DND-41 (cell line): ENCODE measurements at places on chromosomes 12 and 14.

GRCh38 chr14:21454843-21455544, 929 bp downstream of the CHD8 start:
- no peak for DNase-seq

DNA sequence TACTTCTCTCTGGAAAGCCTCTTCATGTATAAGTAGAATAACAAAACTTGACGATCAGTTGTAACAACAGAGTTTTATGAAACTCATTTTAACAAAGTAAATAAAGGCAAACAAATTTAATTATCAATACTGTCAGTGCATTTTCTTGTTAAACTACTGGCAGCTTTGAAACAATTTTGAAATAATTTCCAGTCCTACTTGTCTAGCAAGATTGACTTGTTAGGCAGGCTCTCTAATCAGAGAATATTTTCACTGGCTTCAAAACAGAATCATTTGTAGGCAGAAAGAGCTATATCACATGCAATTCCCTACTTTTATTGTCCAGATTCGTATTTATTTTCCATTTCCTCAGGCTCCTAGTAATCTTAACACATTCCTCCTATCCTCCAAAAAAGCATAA, 45.9 kb upstream of the SLC6A13 start:
- DNase-seq, result no peak

- DNase-seq, result no peak
Measured at GRCh38 chr12:105272814-105273416, 36.9 kb upstream of the APPL2 start.

DNA sequence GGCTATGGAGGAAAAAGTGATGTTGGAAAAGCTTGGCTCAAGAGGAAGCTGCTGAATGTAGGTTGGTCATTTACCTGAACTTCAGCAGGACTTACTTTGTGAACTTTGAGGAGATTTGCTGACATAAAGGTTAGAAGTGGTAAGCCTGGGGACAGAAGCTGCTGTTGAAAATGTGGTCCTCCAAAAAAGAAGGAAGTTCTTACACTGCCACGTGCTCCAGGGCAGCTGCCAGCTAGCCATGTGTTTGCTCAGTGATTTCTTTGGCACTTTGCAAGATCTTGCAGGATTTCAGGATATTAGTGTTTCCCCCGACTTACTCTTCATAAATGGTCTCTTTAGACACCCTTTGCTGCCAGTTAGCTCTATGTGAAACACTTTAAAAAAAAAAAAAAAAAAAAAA, 14.8 kb upstream of the DYRK2 start:
- no peak for DNase-seq

GRCh38 chr12:55929306-55929791, 1.6 kb upstream of the DGKA start:
- DNase-seq, result peak; percentile 99

DNA sequence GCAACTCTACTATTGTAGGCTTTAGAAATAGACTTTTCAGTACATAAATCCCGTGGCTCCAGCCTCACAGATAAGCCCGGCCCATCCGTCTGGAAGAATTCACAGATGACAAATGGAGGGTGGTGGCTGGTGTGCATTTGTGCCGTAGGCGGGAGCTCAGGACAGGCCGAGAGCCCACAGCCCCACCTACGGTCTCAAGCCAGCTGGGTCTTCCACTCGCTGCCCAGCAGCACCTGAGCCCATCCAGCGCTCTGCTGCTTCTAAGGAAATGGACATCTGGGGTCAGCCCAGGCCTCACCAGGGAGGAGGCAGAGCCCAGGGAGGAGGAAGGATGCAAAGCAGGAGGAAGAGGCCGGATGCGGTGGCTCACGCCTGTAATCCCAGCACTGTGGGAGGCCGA, 72.8 kb downstream of the KIF26A start:
- DNase-seq, result no peak
